ENCODE measurements at places on chromosomes 6 and 20. TPM values are rescaled to one million over a fixed set of nuclear protein-coding genes. Genes with fewer than 3 reads are reported as not detected.

GRCh38 chr20:55258559-55258958 lies 746.8 kb downstream of the CBLN4 start:
- DNase-seq, result no peak

DNA sequence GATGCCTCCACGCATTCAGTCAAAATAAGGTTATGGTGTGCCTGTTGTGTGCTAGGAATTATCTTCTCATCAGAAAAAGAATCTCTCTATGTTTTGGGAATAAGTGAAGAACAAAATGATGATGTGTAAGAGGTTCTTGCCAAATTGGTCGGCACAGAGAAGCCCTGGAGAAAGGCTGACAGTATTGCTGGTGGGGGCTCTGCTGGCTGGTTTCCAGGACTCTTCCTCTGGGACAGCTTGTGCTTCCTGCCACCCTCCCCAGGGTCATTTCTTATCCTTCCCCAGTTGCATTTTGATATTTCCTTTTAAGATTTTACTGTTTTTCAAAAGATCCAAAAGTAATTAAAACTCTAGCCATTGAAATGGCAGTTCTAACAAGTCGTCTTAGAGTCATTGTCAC lies 22.1 kb downstream of the CST4 start:
- no peak for DNase-seq

GRCh38 chr6:136783495-136784270 lies 8.6 kb downstream of the MAP3K5 start:
- peak; percentile 60 for DNase-seq

DNA sequence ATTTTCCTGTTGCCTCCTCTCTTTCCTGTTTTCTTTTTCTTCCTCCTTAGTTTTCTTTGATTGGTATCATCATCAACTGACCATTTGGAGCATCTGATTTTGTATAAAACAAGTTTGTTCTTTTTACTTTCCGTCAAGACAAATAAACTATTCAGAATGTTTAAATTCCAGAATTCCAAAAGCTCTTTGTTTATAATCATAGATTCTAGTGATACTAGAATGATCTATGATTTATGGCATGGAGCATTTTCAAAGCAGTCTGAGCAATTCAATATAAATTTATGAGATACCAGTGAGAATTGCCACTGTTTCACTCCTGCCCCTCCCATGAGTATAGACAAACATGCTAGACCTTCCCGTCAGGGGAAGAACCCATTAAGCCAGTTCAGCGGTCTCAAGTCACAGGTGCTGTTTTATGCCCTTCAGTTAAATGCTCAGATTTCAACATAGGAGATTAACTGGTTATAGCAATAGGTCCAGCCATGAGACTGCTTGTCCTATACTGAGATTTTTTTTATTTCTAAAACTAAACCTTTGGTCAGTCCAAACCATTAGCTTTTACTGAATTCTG lies 60.7 kb downstream of the GRIK2 start:
- DNase-seq, result no peak

DNA sequence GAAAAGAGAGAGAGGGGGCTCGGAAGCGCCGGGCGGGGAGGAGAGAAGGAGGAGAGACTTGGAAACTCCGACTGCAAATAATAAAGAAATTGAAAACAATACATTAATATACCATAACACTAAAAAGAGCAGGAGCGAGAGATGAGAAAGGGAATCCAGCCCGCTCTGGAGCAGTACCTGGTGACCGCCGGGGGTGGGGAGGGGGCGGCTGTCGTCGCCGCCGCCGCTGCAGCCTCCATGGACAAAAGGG lies 338 bp downstream of the E2F3 start:
- no peak for DNase-seq

- no peak for DNase-seq
Measured at GRCh38 chr6:156697225-156697830, 79.8 kb upstream of the ARID1B start.

DNA sequence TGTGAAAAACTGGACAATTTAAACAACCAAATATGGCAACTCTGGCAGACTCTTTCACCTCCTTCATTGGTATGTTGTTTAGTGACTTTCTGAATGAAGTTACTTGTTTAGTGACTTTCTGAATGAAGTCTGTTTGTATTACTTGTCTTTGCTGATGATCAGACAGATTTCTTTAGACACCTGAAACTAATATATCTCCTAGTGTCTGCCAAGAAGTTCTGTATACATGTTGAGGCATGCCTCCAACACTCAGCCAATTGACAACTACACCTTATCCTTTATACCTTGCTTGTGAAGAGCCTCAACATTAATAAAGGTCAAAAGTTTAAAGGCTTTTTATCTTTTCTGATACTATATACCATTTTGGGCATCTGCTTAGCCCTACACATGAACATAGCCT lies 725.4 kb upstream of the EPHA7 start:
- DNase-seq, result no peak

GRCh38 chr6:28651161-28651560 lies 125.5 kb downstream of the GPX5 start:
- no peak for DNase-seq

- peak; percentile 73 for DNase-seq
Measured at GRCh38 chr6:43838276-43839036, 68.4 kb downstream of the VEGFA start.

DNA sequence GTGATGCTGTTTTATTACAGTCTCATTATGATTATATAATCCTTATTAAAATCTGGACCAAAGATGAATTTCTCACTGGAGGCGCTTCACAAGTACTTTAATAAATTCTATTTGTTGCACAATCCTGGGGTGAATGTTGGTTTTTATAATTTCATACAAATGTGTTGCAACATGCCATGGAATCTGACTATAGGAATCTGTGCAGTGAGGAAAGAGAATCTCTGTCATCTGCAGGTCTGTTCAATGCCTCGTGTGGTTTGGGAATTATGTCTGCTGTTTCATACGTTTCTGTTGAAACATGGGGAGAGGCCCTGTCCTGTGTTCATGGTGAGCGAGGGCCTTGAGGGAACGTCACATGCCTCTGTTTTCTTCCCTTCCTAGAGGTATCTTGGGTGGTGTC lies 277.3 kb downstream of the CDH4 start:
- DNase-seq, result no peak

- DNase-seq, result no peak
Measured at GRCh38 chr6:3287308-3287707, 28.6 kb downstream of the PSMG4 start.

- no peak for DNase-seq
Measured at GRCh38 chr6:11291582-11291981, 59.1 kb upstream of the NEDD9 start.

Gene DSE
- total RNA-seq, result 10.2 TPM

GRCh38 chr6:40444811-40445210 lies 142.4 kb downstream of the LRFN2 start:
- no peak for DNase-seq
